NCI-H446 treated with DMSO at 0.1 percent for 48 hours (cell line): ENCODE measurements at places on chromosomes 5 and 9.

DNA sequence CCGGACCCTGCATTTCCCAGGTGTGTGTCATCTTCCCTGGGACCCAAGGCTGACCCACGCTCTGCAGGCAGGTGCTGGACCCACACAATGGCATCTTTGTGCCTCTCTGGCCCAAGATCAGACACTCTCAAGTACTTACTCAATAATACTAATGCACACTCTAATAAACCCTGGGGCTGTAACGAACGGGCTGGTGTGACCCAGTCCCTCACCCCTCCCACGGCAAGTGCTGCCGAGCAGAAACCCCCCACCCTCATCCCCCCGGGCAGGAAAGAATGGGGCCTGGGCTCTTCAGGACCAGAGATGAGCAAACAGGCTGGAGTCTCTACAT lies 1.1 kb upstream of the OBP2B start:
- no peak for DNase-seq

GRCh38 chr9:132135456-132135855 lies 26.4 kb upstream of the NTNG2 start:
- DNase-seq, result no peak

- DNase-seq, result no peak
Measured at GRCh38 chr9:115146581-115147021, 28.6 kb upstream of the TNC start.

- no peak for DNase-seq
Measured at GRCh38 chr5:125695996-125696655, 727.1 kb upstream of the GRAMD2B start.
